Inflammatory macrophage treated with lipopolysaccharide for 1 hour (primary cell): ENCODE measurements at places on chromosomes 6 and 20.

- no peak for DNase-seq
Measured at GRCh38 chr6:43630980-43631619, 2.0 kb upstream of the GTPBP2 start.

- no peak for DNase-seq
Measured at GRCh38 chr6:52712136-52712535, 41.2 kb downstream of the TMEM14A start.

GRCh38 chr6:20412682-20413073 is 11.0 kb downstream of the E2F3 start:
- DNase-seq, result no peak

DNA sequence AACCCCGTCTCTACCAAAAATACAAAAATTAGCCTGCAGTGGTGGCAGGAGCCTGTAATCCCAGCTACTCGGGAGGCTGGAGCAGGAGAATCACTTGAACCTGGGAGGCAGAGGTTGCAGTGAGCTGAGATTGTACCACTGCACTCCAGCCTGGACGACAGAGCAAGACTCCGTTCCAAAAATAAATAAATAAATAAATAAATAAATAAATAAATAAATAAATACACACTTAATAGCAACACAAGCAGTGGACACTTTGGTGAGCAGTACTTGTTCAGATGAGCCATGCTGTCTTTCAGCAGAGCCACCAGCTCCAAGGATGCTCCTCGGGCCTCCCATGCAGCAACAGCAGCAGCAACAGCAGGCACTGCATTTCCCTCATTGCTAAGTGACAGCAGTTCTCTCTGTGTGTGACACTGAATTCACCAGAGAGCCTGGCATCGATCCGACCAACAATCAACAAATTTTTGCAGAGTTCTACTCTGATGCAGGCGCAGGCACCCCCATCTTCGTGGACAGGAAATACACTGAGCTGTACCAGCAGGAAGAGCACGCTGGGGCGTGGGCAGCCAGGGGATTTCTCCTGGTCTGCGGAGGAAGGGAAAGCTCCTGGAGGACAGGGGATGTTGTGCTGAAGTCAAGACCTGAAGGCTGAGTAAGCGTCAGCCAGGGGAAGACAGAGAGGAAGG is 54.0 kb upstream of the SNX9 start:
- DNase-seq, result no peak

DNA sequence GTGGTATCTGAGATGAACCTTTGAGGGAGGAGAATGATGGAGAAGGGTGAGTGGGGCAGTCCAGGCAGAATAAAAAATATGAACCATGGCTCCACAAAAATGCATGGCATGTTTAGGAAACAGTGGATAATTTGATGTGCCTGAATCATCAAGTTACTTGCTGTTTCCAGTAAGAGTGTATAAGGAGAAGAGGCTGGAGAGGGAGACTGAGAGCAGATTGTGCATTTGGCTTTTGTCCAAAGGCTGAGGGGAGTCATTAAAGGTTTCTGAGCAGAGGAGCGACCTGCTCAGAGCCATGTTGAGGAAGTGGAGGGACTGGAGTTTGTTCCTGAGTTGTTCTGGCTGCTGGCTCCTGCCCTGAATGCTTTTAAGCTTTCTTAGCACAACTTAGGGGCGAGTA is 6.1 kb downstream of the MMP24 start:
- no peak for DNase-seq

- DNase-seq, result no peak
Measured at GRCh38 chr20:50690650-50691572, at the start of gene RIPOR3. RIPOR3 (minus strand) TSS chr20:50691542; CDS start chr20:50691128, 414 bp downstream.

GRCh38 chr20:60649541-60649940 is 602.5 kb upstream of the CDH4 start:
- peak; percentile 2 for DNase-seq

DNA sequence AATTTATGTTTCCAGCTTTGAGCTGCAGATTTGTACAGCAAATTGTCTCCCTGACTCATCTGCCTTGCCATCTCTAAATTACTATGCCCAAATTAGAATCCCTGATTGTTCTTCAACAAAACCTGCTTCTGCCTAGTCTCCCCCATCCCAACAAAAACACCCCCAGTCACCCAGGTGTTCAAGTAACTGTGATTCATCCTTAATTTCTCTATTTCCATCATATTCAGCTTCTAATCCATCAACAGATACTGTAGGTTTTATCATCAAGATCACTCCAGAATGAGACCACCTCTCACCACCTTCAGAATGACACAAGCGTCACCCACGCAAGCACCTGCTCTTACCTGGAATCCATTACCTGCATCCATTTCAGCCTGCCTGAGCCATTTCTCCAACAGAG is 498.5 kb downstream of the PRKN start:
- DNase-seq, result no peak

DNA sequence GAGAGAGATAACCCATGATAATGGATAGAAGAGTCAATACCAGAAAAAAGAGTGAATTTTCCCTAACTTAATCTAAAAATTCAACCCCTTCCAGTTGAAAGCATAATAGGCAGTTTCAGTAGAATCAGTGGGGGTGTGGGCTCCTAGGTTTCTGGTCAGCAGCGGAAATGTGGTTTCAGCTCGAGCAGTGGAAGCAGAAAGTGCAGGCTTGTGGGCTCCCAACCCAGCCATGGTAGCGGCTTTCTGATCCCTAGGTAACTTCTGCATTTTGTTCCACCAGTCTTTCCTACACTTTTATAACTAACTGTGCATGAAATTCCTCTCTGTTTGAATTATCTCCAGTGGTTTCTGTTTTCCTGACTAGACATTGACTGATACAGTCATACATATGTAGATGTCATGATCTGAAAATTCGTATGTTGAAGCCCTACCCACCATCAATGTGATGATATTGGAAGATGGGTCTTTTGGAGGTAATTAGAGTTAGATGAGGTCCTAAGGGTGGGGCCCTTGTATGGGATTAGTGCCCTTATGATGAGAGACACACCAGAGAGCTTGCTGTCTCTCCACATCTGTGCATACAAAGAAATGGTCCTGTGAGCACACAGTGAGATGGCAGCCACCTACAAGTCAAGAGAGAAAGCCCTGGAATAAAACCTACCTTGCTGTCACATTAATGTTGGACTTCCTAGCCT is 6.5 kb upstream of the DDO start:
- peak; percentile 17 for DNase-seq

- no peak for DNase-seq
Measured at GRCh38 chr6:99575544-99576227, 7.2 kb upstream of the CCNC start.

DNA sequence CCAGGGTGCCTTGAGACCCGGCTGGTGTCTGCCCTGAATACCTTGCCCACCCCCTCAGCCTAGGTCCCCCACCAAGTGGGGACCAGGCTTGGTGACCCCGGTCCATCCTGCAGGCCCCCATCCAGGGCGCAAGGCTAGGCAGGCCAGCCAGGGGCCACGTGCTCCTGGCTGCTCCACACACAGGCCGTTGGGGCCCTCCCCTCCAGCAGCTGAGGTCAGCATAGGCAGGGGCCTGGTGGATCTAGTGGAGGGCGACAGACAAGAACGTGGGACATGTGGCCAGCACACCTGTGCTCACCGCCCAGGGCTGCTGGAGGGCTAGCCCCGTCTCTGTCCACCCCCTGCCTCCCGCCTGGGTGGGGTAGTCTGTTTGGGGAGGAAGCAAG is 7.5 kb upstream of the HRH3 start:
- DNase-seq, result no peak

DNA sequence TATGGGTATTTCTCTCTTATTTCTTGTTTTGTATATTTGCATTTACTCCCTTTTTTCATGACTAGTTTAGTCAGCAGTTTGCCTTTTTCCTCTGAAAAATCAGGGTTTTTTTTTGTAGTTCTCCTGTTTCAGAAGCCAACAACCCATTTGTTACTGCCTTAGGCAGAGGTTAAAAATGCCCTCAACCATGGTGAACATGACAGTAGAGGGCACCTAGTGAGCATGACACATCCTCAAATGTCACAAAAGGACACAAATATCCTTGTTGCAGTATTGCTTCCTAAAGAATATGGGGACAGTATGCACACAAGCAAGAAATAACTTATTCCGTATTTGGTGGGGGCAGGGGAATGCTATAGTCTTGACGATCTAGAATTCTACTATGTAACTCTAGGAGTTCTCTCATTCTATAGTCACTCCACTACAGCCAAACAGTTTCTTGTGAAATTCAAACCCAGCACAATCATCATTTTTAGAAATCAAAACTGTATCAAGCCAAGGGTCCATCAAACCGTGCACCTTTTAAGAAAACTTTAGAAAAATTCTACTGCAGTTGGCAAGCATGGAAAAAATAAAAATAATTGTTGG is 47.0 kb downstream of the GOPC start:
- no peak for DNase-seq

DNA sequence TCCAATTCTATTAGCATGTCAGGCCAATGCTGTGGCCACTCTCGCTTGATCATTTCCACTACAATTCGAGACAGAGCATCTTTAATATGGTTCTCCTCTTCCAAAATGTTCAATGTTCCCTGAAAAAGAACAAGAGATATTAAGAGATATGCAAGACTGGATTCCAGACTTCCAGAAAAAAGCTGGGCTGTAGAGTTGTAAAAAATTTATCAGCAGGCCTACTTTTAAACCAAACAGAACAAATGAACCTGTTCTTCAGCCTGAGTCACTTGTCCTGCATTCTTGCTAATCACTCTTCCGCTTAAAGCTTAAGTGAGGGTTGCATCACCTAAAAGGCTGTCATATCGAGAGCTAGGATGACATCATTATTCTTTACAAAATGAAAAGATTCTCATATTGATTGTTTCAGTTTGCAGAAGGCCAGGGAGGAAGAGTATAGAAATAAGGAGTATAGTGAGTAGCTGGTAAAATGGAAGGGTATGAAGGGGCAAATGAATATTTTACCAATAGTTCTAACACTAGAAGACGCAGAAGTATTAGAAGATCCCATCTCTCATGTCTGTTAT is 4.9 kb downstream of the XPO5 start:
- peak; percentile 34 for DNase-seq

- DNase-seq, result no peak
Measured at GRCh38 chr6:43870660-43871061, 100.7 kb downstream of the VEGFA start.

- no peak for DNase-seq
Measured at GRCh38 chr6:74879234-74879633, 326.6 kb downstream of the COL12A1 start.

DNA sequence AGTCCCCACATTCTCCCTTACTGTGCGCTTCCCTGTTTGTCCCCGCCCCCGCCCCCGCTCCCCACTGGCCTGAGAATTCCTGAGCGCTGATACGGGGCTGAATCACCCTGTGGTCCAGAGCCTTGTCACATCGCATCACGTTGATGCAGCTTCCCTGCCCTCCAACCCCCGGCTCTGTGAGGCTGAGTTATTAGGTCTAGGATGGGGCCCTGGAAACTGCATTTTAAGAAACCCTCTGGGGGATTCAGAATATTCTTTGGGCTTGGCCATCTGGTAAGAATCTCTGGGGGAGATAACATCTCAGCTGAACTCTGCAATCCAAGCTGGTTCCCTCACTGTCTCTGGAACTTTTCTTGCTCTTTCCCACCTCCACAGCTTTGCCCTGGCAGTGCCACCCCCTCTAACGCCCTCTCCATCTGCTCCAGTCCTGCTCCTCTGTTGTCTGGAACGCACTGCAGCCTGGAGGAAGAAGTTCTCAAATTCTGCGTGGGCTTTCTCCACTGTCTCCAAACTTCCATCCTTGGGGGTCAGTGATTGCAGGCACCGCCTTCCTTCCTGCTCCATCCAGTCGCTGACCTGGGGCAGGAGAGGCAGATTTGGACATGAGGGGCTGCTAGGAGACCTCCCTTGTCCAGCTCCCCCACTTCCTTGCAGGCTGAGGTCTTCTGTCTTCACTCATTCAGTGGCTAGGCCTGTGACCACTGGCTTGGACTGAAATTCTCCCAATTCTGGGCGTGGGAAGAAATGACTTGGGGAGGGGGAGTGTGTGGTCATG is 42.6 kb downstream of the KIAA1755 start:
- DNase-seq, result no peak

DNA sequence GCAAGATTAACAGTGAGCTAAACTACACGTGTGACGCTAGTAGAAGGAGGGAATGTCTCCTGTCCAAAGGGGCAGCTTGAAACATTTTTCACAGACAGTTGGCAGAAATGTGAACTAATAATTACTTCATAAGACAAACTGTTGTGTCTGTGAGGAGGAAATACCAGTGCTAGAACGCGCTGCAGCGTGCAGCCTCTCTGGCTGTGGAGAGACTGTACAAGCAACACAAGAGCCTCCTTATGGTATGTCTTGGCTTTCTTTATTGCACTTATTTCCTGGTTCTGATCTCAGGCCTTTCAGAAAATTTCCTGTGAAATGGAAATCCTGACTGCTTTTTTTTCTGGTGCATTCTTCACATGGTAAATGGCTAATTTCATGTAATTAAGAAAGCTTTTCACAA is 25.3 kb upstream of the TIAM2 start:
- DNase-seq, result no peak

DNA sequence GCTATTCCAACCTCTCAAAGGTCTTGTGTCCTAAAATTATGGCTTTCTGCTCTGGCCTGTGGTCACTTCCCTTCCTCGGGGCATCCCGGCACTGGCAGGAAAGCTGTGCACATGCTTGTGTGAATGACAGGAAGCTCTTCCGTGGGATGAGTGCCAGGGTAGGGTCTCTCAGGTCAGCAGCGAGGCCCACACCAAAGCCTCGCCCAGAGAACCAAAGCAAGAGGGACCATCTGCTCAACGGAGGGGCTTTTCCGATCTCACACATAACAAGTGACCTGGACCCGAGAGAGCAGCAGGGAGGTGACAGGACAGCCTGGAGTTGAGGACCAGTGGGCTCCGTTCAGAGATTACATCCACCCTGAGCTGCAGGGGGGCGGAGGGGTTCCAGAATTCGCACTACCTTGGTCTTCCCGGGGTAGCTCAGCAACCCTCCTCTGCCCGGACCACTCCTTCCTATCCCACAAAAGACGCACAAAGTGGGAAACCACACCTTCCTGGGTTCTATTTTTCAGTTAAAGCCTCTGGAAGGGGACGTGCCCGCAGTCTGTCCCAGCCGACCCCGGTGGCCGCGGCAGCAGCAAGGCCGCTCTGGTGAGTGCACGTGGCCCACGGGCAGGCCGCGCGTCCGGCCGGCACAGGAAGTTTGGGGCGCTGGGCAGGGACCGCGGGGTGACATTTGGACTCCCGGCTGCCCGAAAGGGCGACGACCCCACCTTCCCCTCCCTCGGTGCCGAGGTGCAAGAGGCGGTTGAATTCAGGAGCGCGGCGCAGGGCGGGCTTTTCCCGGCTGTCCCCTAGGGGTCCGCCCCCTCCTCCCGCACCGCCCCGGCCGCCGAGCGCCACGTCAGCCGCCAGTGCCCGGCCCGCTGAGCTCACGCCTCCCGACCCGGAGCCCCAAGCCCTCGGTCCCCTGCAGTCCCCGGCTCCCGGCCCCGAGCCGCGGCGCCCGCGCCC is 988 bp downstream of the TXNDC5 start:
- DNase-seq, result no peak
